ENCODE measurements at places on chromosomes 2 and 18. TPM values are rescaled to one million over a fixed set of nuclear protein-coding genes. Genes with fewer than 3 reads are reported as not detected.

DNA sequence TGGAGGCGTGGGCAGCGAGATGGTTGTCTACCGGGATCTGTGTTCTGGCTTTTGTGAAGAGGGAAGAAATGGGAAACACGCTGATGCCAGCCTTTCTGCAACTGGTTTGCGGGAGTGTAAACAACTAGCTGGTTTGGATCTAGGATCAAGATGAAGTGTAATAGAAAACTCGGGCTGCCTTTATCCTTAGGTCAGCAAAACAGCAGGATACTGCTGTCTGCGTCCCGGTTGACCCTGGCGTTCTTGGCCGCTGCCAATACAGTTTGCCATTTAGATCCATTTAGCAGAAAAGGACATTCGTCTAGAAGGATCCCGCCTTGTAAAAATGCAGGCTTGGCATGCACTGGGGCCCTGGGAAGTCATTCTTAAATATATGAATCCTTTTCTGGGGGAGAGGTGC is 42.0 kb downstream of the RAB31 start:
- no peak for DNase-seq

C2orf78 gene
- not detected for total RNA-seq

DNA sequence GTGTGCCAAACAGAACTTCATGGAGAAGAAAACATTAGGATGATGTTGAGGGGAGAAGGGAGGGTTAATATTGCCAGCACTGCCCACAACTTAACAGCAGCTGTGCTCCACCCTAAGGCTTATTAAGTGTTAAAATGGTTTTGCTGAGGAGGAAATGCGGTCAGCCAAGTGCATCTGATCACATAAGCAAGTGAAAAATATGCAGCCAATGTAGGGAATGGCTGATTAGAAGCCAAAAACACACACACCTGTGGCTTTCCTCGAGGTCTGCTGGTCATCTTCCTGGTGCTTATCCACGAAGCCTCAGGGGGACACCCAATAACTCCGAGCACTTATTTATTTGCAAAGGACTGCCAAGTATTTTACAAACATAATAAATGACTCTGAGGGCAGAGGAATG is 66.3 kb upstream of the GPR45 start:
- no peak for DNase-seq

DNA sequence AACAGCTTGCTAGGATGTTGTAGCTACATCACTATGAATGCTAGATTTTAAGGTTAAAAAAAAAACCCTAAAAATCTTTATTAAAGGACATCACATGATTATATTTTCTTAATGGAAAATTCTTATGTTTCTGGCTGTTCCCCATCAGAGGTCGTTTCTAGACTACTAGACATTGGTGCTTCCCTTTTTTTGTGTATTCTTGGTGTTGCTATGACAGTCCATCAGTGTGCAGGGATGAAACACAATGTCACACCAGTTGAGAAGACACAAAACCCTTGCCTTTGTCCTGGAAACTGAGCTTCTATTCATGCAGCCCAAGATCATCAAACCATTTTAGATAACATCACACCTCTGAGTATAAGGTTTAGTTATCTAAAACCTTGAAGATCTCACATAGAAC is 19.9 kb upstream of the TMEM131 start:
- DNase-seq: no peak

DNA sequence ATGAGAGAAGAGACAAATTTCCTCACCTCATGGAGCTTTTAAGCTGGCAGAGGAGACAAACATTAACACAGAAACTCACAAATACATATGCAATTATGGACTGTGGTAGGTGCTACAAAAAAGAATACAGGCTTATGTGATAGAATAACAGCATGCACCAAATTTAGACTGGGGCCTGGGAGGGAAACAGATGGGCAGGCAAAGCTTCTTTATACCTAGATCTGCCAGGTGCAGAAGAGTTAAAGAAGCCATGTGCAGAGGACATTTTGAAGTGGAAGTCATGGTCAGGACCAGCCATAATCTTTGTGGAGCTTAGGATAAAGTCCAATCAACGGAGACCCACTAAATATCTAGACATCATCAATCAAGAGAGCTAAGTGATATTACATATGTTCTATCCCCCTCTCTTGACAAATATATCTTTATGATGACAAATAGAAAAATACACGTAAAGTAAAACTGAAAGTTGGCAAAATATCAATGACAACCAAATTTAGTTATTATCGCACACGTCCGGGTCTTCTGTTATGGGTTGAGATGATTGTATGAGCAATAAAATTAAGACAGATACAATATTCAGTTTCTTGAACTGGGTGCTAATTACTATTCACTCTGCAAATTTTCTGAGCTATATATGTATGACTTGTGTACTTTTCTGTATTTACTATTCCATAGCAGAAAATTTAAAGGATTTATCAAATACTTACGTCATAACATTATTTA is 44.1 kb downstream of the CD28 start:
- no peak for DNase-seq

- DNase-seq: no peak
These were observed 6.0 kb upstream of the CTLA4 start for GRCh38 chr2:203861607-203862006.

GRCh38 chr2:70357684-70358071 is 55.8 kb upstream of the FAM136A start:
- no peak for DNase-seq

- no peak for DNase-seq
These were observed 137.7 kb downstream of the ASB1 start for GRCh38 chr2:238564286-238564920.

Data from fibroblast of lung (primary cell).